Osteocyte (in vitro differentiated cells): ENCODE measurements at places on chromosomes 6 and 20. TPM values are rescaled to one million over a fixed set of nuclear protein-coding genes. Genes with fewer than 3 reads are reported as not detected.

DNA sequence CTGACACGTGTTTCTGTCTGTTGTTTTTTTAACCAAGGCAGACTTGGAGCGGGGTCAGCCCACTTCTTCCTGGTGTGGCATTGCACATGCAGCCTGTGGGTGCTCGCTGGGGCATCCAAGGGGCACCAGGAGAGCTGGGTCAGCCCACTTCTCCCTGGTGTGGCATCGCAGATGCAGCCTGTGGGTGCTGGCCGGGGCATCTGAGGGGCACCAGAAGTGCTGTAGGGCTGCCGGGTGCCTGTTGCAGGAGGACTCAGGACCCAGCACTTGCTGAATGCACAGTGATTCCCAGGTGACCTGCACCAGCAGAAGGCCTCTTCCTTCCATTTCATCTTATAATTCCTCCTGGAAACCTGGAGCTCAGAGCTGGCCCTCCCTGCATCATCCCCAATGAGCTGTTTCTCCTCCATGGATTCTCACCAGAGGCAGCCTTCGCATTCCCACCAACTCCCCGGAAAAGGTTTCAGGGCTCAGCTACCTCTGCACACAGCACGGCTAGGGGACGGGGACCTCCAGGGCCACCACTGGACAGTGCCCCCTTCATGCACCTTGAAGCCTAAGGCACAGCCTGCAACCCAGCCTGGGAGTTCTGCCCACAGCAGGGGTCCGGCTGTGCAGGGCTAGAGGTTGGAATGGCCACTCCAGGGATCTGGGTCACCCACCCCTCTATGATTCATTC, 218.8 kb downstream of the TAF4 start:
- H3K4me1 ChIP-seq = no peaks in the 10 kb centered on the region
- H3K27ac ChIP-seq = no peak overlapping the region
- DNase-seq = no peak

Gene PKIB
- 28.7 and 35.0 TPM in 2 replicates for total RNA-seq

Gene IL17A
- total RNA-seq = not detected in 2 replicates

Gene CD109
- 14.3 and 18.0 TPM in 2 replicates for total RNA-seq
